ENCODE measurements at places on chromosomes 13 and 19.

DNA sequence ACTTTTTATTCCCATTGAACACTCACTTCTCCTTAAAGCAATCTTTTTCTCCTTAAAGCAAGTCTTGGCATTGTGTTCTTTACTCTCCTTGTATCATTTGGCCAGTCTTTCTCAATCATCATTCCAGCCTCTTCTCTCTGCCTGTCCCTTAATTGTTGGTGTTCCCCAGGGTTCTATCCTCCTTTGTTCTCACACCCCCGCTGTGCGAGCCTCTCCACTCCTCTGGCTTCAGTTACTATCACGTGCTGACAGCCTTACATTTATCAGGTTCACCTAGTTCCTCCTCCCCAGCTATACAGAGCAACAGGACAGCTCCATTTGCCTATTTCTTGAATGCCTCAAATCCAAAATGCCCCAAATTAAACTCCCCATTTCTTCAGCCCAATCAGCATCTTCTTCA, 24.6 kb downstream of the CYSLTR2 start:
- DNase-seq: no peak

- DNase-seq: no peak
Measured at GRCh38 chr19:55133639-55134444, 15.2 kb downstream of the TNNT1 start.

DNA sequence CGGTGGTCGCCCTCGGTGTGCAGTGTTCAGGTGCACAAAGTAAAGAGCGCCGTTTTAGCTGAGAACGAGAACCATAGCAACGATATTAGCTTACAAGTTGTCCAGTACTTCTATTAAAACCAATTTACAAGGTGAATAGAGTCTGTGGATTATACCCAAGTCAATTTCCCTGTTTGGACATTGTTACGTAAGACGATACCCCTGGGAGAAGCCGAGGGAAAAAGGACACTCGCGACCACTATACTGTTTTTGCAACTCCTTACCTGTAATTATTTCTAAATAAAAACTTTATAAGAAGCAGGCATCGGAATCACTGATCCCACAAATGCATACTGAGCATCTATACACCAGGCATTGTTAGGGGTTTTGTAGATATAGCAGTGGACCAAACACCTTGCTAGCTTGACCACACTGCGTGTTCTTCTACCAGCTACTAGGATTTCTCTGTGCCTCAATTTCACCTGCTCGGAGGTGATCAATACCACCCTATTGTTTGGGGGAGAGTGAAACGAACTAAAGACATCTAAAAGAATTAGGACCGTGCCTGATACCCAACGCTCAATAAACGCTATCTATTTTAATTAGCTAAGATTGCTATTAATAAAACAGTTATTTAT, 488 bp upstream of the EEF2 start:
- no peak for DNase-seq

DNA sequence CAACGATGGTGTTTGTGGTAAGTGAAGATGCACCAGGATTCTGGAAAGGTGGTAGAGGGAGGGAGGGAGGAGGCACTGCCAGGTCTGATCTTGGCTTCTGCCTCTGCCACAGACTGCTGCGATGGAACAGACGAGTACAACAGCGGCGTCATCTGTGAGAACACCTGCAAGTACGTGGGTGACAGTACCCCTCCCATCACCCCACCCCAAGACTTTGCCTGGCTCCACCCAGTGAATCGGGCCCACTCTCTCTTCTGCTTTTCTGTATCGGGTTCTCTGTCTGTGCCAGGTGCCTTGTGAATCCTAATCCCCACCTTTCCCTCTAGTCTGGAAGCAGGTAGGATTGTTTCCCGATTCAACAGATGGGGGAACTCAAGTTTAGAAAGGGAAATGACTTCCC, 2.5 kb downstream of the PRKCSH start:
- DNase-seq: no peak

GRCh38 chr19:41621226-41621625, 5.6 kb downstream of the CEACAM4 start:
- no peak for DNase-seq

DNA sequence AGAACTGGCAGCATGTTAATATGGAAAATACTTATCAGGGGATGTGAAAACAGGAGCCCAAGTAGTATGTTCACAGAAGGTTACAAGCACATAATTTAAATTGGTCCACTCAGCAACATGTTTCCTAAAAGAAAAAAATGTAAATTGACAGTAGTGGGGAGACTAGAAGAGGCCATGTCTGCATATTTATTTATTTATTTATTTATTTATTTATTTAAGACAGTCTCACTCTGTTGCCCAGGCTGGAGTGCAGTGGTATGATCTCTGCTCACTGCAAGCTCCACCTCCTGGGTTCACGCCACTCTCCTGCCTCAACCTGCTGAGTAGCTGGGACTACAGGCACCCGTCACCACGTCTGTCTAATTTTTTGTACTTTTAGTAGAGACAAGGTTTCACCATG, 13.7 kb upstream of the ZNF8 start:
- DNase-seq: no peak

DNA sequence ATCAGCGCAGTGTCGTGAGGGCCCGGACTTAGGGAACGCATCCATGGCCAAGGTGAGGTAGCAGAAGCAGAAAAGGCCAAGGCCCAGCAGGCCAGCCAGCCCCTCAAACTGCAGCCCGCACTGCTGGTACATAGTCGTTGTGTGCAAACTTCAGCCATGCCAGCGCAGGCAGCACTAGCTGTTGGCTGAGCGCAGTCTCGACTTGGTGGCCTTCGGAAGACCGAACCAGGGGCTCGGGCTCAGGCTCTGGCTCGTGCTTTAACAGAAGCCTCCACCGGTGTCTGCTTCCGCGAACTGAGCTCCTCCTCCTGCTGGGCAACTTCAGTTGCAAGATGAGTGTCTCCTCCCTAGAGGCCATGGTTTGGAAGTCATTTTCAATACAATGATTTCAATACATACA, 157.5 kb downstream of the DNAJC15 start:
- DNase-seq: no peak

DNA sequence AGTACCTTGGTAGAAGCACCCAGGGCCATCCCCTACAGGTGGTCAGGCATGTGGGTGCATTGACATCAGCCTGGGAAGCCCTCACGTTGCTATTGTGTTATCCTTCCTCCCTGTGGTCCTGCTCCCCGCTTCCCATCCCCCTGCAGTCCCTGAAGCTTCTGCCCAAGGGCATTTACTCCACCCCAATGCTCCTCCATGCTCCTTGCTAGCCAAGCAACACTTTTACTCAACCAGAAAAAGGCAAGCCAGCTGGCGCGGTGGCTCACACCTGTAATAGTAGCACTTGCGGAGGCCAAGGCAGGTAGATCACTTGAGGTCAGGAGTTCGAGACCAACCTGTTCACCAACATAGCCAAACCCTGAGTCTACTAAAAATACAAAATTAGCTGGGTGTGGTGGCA, 54.8 kb upstream of the LATS2 start:
- no peak for DNase-seq

DNA sequence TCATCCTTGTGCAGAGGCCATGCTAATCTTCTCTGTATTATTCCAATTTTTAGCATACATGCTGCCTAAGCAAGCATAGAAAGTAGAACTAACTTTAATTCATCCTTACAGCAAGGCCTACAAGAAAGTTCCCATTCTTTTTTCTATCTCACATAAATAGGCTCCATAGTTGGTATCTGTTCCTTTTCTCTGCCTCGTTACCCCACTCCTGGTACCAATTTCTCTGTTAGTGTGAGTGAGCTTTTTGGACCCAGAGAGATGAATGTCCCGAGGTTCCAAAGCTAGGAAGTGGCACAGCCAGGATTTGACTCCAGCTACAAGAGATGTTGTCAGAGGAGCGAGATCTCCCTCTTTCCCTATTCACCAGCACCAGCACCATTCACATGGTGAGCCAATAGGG, 9.7 kb downstream of the HIF3A start:
- no peak for DNase-seq

- DNase-seq: no peak
Measured at GRCh38 chr13:42280537-42280936, 8.6 kb downstream of the AKAP11 start.

DNA sequence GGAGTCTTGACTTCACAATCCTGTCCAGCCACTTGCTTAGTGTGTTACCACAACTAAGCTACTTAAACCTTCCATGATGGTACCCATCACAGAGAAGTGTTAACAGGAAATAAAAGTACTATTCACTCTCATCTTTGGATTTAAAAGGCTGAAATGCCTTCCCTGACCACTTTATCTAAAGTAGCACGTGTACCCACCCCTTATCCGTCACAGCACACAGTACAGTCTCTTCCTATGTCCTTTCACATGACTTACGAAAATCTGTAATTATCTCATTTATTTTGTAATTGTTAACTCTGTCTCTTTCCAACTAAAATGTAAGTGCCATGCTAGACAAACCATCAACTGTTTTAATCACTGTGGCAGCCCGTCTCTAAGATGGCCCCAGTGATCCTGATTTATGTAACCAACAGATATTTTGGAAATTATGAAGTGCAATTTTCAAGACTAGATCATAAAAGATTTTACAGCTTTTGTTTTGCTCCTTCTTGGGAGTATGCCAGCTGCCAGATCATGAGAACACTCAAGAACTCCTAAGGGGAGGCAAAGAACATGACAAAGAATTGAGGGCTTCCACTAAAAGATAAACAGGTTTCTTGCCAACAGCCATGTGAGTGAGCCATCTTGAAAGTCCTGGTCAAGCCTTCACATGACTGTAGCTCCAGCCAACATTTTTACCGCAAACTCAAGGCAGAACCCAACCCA, 44.9 kb downstream of the DIAPH3 start:
- DNase-seq: no peak

- DNase-seq: no peak
Measured at GRCh38 chr13:102089177-102089576, 312.7 kb downstream of the FGF14 start.

- no peak for DNase-seq
Measured at GRCh38 chr13:101763191-101763590, 310.7 kb downstream of the ITGBL1 start.

- DNase-seq: no peak
Measured at GRCh38 chr13:110902370-110902769, 12.5 kb downstream of the ANKRD10 start.

- no peak for DNase-seq
Measured at GRCh38 chr13:113428871-113429607, 24.2 kb downstream of the ADPRHL1 start.

DNA sequence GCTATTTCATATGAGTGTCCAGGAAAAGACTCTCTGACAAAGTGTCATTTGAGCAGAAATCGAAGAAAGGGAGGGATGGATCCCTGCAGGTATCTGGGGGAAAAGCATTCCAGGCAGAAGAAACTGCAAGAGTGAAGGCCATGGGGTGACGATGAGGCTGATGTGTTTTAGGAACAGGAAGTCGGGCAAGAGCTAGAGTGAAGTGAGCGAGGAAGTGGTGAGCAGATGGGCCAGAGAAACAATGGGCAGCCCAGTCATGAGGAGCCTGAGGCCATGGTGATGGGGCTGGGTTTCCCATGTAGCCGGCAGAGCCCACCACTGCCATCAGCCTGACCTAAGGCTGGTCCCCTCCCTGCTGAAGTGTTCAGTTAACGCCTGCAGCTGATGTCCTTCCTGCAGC, 150.2 kb downstream of the TNFSF13B start:
- DNase-seq: no peak

GRCh38 chr19:37594982-37595382, 306 bp downstream of the ZNF540 start:
- DNase-seq: no peak
